ENCODE measurements at places on chromosomes 13 and 19.

DNA sequence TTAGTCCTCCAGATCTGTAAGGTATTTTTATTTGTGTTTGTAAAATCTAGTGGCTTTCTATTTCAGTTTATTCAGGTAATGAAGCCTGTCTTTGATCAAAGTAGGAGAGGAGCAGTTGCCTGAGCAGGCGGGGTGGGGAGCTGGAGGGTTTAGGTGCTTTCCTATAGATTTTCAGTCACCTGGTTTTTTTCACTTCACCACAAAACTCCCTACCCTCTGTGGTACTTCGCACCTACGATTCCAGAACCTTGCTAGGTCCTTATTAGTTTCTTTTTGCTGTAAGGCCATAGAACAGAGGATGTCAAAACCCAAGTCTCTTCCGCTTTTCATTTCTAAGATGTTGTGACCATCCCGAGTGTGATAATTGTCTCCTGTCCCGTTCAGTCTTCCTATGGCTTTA, 26.6 kb downstream of the SLAIN1 start:
- DNase-seq = no peak

- DNase-seq = no peak
Measured at GRCh38 chr13:105083992-105084391, 1451.5 kb downstream of the EFNB2 start.

DNA sequence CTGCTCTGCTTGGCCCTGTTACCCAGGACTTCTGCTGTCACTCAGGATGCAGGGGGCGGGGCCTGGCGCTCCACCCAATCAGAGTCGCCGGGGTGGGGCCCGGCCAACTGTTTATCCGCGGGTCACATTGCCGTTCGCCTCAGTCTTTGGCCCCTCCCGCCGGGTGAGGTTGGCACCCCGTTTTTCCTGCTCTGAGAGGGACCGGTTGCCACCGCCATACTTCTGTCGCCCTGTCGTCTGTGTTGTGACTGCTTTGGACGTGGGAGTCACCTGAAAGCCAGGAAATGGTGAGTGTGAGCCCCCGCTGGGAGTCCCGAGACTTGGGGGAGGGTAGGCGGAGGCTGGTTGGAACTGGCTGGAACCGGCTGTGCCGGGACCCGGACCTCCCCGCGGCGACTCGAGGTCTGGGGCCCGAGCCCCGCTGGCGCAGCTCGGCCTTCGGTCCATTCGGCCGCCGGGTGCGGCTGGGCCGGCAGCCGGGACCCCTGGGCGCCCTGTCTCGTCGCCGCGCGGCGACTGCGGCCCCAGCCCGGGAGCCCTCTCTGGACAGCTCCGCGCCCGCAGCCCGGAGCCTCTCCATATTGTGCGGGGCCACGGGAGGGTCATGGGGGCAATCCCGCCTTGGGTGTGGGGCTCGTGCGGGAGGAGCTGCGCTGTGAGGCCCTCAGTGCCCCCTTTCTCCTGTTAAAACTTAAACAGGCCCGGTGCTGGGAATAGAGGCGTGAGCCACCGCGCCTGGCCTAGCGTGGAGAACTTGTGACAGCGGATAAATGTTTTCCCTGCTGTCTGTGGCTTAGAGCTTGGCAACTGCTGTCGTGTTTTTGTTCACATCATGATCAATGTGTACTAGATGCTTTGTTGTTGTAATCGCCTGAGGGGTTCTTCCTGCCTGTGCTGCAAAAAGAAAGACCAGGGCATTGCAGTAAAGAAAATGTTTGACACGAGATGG, at the start of gene ZNF844:
Gene ZNF844 (plus strand): TSS at position 142 of the 949 bp plus-strand sequence. CDS start 143 bp downstream, at position 285.
- DNase-seq = no peak

DNA sequence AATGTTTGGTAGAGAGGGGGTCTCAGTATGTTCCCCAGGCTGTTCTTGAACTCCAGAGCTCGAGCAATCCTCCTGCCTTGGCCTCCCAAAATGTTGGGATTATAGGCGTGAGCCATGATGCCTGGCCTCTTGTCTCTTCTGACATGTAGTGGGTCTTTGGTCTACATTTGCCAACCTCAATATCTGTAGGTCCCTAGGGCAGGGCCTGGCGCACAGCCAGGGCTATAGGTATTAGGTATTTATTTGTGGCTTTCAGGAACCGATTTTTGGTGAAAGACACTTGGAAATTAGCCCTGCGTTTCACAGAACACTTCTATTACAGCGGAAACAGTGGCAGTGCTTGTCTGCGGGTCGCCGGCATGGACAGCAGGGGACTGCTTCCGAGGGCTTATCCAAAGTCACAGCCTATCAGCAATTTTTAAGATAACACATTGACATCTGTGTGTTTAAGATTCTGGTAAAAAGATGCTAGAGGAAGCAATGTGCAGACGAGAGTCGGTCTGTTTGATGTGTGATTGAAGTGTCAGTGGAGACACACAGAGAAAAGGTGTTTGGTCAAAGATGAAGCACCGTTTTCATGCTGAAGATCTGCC, 14.5 kb downstream of the ZNF536 start:
- DNase-seq = no peak

DNA sequence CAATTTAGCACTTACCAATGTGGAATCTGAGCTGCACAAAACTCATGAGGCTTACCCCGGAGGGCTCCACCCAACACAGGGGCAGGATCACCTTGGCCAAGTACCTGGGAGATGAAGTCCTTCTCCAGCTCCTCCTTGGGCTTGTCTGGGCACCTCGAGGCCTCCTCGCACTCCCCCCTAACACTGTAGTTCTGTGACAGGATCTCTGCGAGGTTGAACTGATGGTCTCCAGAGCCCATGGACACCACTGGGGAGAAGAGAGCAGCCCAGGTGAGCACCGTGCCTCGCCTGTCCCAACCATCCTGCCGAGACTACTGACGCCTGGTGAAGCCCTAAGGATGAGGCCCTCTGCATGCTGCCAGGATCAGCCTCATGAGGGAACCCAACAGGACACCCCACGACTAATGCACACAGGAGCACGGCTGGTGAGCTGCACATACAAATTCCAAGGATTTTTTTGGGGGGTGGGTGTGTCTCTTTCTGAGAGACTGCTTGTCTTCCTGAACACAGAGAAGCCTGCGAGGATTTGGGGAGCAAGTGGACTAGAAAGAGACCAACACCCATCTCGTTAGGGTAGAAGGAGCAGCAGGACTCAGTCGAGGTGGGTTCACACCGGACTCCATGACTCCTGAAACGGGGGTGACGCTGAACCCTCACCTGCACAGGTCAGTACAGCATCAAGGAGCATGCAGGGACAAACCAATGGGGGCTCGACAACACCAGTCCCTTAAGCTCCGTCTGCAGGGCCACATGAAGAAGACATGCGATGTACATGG, 10.1 kb downstream of the MIER2 start:
- DNase-seq = no peak

DNA sequence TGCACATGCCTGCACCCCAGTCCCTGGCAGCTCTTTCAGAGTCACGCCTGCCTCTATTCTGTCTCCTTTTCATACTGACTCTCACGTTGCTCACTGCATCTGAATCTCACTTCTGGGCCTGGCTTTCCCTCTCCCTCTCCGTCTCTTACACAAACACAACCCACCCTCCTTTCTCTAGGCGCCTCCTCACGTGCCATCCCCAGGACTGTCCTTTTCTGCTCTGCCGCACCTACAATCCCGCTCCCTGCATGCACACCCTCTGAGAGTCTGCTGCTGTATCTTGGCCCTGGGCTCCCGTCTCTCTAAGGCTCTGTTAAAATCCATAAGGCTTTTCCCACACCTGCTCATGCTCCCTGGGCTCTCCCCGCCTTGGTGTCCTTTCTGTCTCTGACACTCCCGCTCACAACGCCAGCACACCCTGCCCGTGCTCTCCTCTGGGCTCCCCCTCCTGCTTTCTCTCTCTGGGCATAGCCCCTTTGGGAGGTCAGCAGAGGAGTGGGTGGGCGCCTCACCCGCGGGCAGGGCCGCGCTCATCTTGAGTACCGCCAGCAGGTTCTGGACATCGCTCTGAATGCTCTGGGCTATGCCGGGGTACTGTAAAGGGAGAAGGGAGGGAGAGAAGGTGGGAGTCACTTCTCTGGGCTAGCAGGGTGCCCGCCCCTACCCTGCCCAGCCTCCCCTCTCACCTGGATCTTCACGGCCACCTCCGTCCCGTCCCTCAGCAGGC, 12.7 kb upstream of the NUMBL start:
- DNase-seq = no peak

DNA sequence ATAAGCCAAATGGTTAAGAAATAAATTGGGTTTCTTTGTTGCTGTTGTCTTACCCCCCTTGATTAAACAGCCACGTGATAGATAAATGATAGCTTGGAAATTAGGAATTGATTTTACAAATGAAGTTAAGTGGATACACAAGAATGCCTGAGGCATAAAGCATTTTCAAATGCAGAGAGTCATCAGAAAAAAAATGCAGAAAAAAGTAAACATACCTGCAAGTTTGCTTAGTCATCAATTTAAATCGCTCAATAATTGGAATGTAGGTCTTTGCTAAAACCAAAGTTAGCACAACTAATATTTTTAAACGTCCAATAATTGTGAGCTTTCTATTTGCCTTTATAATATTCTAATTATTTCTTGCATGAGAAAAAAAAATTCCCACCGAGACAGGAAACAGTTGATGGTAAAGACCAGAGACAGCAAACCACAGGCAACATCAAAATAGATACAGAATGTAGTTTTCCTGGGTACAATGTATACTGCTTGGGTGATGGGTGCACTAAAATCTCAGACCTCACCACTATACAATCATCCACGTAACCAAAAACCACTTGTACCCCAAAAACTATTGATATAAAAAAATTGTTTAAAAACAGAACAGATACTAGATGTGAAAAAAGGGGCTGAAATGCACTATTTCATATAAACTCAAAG, 924.0 kb downstream of the PCDH9 start:
- DNase-seq = no peak

DNA sequence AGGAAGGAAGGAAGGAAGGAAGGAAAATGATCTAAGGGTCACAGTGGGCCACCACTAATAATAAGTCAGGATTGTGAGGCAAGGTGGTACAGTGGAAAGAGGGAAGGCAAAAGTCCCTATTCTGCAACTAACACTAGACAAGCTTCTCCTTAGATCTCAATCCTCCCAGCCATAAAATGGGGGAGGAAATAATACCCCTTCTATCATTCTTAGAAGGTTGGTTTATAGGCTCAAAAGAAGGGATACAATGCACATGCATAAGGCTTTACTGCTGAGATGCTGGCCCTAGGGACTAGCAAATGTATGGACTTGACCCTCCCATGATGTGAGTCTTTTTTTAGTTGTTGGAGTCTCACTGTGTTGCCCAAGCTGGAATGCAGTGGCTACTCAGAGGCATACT, 167.7 kb upstream of the ZNF507 start:
- DNase-seq = no peak

GRCh38 chr19:46785054-46785979, 3.1 kb downstream of the SLC1A5 start:
- DNase-seq = no peak

DNA sequence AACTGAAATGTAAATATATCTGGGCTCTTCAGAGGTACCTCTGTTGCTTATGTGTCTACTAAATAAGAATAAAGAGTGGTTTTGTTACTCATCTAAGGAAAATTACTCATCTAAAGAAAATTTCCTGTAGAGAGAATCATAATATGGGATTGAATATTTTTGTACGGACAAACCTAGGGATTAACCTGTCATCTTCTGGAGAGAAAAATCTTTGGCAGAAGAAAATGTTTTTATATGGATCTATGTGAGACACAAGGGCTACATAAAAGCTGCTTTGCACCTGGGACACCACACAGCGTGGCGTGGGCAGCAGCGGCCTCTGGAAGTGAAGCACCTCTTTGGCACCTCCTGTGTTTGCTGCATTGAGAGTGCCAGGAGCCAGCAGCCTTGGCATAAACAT, 242.9 kb upstream of the DACH1 start:
- DNase-seq = no peak

GRCh38 chr13:76991432-76991795, 467 bp upstream of the CLN5 start:
- DNase-seq = no peak

- DNase-seq = peak; percentile 71
Measured at GRCh38 chr19:10644260-10645007, 9.7 kb upstream of the ILF3 start.

- DNase-seq = no peak
Measured at GRCh38 chr13:30116379-30116778, 191.0 kb downstream of the KATNAL1 start.

Measured in NCI-H1436 (cell line).